ENCODE measurements at places on chromosomes 3 and 15.

DNA sequence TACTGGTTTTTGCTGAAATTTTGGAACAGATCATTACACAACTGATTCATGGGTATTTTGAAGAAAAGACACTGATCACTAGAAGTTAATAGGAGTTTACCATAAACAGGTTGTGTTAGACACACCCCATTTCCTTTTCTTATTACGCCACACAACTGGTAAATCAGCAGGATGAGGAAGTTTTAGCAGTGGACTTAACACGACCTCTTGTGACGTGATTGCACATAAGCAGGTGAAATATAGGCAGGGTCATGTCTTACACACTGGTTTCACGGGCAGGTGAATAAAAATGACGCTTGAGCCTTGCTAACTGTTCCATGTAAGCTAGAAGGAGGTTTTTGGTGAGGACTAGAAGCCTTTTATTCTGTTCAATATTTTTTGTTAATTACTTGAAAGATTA lies 27.1 kb upstream of the TPRG1 start:
- DNase-seq: no peak

DNA sequence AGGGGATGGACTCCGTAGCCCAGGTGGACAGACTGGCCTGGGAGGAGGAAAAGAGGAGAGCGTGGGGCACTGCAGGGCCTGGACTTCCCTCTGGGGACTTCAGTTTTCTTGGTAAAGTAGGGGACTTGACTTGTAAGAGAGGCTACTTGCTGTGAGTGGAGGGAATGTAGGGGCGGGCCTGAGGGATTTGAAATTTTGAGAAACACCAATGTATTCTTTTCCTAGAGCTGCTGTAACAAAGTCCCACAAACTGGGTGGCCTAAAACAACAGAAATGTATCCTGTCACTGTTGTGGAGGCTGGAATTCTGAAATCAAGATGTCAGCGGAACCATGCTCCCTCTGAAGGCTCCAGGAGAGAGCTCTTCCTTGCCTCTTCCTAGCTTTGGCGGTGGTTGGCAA lies 5.8 kb upstream of the HEG1 start:
- no peak for DNase-seq

DNA sequence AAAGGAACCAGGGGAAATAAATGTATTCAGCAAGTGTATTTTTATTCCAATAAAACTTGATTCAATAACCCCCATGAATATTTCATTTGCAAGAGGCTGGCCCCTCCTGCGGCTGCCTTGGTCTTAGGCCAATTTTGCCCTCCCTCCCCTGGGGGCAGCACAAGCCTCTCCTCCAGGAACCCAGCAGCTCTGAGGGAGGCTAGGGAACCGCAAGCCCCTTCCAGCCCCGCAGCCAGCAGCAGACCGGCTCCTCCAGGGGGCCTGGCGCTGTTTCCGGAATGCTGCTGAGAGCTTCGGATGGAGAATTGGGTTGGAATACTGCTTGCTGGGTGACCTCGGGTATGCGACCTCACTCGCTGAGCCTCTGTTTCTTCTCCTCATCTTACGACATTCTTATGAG lies 150.1 kb downstream of the RAB11A start:
- DNase-seq: no peak

DNA sequence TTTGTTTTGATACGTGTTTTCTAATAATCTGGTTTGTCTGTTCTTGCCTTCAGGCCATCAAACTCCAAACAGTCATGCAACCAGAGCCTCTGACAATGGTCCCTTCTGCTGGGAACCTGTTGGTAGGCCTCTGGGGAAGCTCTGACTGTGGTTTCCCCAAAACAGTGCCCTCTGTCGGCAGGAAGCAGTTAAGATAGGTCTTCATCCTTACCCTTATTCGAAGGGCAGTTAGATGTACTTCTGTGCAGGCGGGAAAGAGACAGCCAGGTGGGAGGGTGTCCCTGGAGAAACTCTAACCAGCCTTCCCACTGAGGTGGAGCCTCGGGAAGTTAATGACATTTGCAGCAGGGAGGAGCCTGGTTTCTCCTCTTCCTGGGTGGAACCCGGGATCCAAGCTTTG lies 81.6 kb upstream of the CHMP2B start:
- DNase-seq: peak; percentile 16

GRCh38 chr15:69039516-69040225 lies 25.2 kb downstream of the NOX5 start:
- DNase-seq: no peak

- DNase-seq: no peak
Observed at GRCh38 chr3:5210926-5211325, 23.4 kb downstream of the EDEM1 start.

- DNase-seq: no peak
Observed at GRCh38 chr15:42716626-42717025, 20.3 kb downstream of the CDAN1 start.

- no peak for DNase-seq
Observed at GRCh38 chr3:141863491-141863890, 13.0 kb upstream of the ATP1B3 start.

- no peak for DNase-seq
Observed at GRCh38 chr15:28960979-28961378, 75.2 kb downstream of the APBA2 start.

GRCh38 chr15:44810237-44810636 lies 73.9 kb downstream of the TRIM69 start:
- DNase-seq: no peak

- DNase-seq: no peak
Observed at GRCh38 chr3:42369304-42369703, 41.1 kb downstream of the LYZL4 start.

GRCh38 chr3:29642393-29643033 lies 361.6 kb downstream of the RBMS3 start:
- DNase-seq: no peak

DNA sequence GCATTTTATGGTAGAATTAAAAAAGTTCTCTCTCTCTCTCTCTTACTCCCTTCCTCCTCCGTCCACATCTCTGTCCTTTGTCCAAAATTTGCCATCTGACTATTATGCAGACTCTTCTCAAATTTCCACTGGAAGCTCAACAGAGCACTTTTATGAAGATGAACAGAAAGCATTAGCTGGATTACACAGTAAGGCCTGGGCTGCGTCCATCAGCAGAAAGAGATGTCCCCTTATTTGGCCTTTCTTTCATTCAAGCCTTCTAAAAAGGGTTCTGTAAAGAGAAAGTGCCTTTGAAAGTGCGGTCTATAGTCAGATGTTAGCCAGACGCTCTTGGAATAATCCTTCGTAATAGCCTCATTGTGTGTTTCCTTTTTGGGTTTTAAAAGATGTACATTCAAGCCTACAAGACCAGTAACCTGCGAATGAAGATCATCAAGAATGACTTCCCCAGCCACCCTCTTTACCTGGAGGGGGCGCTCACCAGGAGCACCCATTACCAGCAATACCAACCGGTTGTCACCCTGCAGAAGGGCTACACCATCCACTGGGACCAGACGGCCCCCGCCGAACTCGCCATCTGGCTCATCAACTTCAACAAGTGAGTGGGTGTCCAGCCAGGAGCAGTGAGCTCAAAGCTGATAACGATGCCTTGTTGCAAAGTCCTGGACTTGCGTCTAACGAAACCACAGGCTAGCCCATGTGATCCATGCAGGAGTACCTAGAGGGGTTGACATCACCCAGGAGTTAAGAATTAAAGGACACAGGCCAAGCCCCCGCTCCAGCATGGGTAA lies 53.1 kb downstream of the MESD start:
- no peak for DNase-seq

DNA sequence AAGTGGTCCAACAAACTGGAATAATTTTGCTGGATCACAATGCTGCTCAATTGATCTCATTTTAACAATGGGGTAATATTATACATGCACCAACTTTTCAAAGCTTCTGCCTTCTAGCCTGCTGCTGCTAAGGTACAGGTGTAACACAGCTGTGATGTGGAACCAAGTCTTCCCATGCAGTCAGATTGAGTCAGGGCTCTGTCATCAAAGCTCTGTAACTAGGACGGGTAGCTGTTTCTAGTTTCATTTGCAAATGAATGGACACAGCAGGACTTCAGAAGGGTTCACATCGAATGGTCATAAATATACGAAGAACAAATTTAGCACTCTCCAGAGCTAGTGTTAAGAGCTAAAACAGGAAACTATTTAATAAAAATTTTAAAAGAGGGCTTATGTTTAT lies 189.2 kb downstream of the USP13 start:
- no peak for DNase-seq

DNA sequence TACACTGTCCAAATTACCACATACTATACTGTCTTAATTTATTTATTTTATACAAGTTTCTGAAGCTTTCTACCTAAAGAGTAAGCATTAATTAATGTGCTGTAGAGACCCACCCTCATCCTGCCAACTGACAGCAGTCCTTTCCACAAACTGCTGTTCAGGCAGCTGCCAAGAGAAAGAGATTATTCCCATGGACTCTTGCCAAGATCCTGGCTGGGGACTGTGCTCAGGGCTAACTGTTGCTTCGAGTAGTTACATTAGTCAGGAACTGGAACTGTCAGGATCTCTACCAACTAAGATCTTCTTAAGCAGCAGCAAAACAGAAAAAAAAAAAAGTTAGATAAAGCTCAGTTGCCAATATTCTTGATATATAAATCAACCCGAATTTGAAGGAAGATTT lies 398.8 kb downstream of the MECOM start:
- no peak for DNase-seq

- DNase-seq: no peak
Observed at GRCh38 chr15:65020419-65020818, 9.0 kb downstream of the MTFMT start.

DNA sequence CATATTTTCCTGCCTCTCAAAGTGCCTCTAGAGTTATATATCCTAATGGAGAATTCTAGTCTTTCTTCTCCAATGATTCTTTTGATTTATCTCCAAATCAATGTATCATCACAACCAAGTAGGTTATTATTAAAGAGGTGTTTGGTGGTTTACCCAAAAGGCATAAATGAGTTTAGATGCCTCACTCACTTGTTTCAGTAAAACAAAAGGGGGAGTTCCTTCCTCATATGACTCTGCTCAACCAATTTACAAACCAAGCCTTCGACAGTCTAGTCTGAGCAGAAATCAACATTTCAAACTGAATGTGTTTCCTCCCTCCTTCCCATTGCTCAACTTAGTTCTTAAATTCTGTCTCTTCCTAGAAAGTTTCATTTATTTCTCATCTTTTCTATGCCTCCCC lies 116.5 kb downstream of the TNIK start:
- no peak for DNase-seq

DNA sequence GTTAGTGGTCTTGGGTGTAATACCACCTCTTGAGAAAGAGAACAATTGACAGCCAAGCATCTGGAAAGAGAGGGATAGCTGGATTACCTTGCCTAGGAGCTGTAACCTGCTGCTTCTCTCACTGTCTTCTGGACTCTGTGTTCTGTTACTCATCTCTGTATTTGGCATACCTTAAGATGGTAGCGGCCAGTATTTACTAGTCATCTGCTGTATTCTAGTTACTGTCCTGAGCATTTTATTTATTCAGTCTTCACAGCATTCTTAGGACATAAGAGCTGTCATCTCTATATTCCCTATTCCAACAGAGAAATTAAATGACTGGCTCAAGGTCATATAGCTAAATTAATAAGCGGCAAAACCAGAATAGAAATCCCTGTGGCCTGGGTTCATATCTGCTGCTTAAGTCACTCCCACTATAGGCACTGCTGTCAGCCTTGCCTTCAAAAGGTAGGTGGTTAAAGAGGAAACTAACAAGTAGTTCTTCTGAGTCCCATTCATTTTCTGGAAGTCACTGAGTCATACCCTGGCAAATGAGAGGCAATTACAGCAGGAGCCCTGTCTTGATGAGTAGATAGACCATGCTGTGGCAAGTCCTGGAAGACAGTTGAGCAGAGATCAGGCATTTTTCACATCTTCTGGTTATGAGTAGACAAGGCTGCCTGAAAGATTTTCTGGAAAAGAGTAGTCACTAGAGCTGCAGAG lies 68.2 kb downstream of the RAB7A start:
- no peak for DNase-seq

GRCh38 chr3:21995079-21995607 lies 244.1 kb upstream of the ZNF385D start:
- no peak for DNase-seq

- DNase-seq: no peak
Observed at GRCh38 chr3:172752651-172753050, 2.1 kb downstream of the ECT2 start.

DNA sequence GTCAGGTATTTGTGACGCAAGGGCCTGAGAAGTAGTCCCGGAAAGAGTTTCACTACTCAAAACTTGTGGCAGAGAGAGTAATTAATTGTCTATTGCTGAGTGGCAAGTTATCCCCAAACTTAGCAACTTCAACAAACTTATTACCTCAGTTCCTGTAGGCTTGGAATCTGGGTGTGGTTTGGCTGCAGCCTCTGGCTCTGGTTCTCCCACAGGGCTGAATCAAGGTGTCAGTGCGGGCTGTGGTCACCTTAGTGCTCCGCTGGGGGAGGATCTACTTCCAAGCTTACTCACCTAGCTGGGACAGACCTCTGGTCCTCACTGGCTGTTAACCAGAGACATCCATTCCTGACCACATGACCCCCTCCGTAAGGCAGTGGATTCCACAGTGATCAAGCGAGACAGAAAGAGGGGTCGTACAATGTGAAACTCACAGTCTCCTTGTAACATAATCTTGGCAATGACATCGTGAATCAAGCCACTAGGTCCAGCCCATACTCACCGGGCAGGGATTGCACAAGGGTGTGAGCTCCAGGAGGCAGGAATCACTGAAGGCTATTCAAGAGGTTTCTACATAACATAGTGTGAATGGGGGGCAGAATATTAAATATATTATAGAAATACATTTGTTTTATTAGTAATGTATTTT lies 138.3 kb downstream of the RYR3 start:
- DNase-seq: no peak

DNA sequence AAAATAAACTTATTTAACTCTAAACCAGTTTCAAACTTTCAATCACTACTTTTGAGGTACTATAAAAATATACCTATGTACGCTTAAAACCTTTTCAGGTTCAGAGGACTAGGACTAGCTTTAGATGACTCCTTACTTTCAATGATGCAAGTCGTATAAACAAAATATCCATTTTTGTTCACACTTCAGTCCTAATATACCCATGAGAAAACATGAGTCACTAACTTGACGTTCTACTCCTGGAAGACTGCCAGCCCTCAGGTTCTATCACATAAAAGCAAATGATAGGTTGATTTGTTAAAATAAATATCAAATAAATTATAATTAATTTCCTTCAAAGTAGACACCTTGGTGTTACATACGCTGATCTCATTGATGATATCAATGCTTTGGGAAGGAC lies 10.6 kb upstream of the P3H2 start:
- no peak for DNase-seq

DNA sequence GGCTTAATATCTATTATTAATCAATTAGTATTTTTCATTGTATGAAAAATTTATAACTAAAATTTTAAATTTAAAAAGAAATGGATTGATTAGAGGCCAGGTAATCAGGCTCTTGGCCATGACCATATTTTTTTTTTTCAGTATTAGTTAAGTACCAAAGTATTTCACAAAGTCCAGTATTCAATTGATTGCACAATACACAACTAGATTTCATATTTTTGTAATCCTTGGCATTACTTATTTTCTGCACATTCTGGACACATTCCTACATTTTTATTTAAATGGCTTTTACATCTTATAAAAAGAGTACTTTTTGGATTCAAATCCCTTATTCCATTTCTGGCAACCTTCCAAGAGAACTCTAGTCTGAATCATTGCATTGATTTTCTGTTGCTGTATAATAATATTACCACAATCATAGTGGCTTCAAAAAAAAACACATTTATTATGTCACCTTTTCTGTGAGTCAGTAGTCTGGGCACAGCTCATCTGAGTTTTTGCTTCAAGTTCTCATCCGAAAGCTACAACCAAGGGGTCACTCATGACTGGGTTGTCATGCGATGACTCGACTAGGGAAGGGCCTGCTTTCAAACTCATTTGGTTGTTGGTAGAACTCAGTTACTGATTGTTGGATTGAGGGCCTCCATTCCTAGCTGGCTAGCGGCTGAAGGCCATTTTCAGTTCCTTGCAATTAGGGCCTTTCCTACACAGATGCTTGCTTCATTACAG lies 90.7 kb downstream of the CNTN6 start:
- no peak for DNase-seq

All from MM.1S (cell line).